ENCODE measurements at places on chromosomes 1 and 21.
A peak's percentile ranks its signal among the peaks of the same experiment; 100 is the strongest.

DNA sequence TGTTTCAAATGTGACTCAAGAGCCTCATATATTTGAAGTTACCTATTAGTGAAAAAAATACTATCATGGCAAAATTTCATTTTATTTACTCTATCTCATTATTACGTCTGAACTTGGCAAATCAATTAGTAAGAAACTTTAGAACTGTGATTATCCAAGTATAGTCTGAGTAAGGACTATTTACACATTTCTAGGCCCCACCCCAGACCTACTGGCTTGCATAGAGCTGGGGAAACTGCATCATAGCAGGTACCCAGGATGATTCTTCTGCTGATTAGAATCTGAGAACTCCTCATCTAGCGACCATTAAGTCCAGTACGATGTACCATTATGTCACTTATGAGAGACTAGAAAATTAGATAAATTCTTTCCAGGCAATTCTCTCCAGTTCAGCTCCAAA is 20.1 kb downstream of the MCOLN3 start:
- DNase-seq = no peak

- no peak for DNase-seq
These were observed 81.6 kb upstream of the AK4 start for GRCh38 chr1:65066419-65066765.

GRCh38 chr21:23292292-23292691 is 2294.1 kb downstream of the NCAM2 start:
- DNase-seq = no peak

GRCh38 chr1:150521196-150521968 is 5.8 kb downstream of the FALEC start:
- no peak for DNase-seq

GRCh38 chr21:35988416-35989137 is 71.7 kb downstream of the SETD4 start:
- no peak for DNase-seq

GRCh38 chr1:93313026-93313425 is 32.7 kb upstream of the DR1 start:
- DNase-seq = no peak

- DNase-seq = no peak
These were observed 14.4 kb downstream of the PRR9 start for GRCh38 chr1:153231785-153232184.

- DNase-seq = no peak
These were observed at the start of gene FGR for GRCh38 chr1:27634985-27635367. Gene FGR, minus strand, starts transcription at chr1:27635185. Its CDS starts 11,269 bp downstream, at chr1:27623916.

GRCh38 chr1:9306006-9306405 is 13.3 kb downstream of the SPSB1 start:
- no peak for DNase-seq

GRCh38 chr1:172601046-172601630 is 57.8 kb upstream of the FASLG start:
- no peak for DNase-seq

GRCh38 chr1:30366911-30367310 is 356.5 kb downstream of the MATN1 start:
- no peak for DNase-seq

GRCh38 chr21:46351476-46352163 is 27.7 kb downstream of the PCNT start:
- no peak for DNase-seq

GRCh38 chr21:35026617-35027562 is 22.2 kb downstream of the RUNX1 start:
- DNase-seq = peak; percentile 44

- DNase-seq = no peak
These were observed 6.9 kb upstream of the NR1I3 start for GRCh38 chr1:161244888-161245287.

GRCh38 chr1:116345011-116345410 is 28.0 kb upstream of the ATP1A1 start:
- no peak for DNase-seq

GRCh38 chr1:174445817-174446216 is 1.9 kb upstream of the GPR52 start:
- no peak for DNase-seq

GRCh38 chr1:23393706-23394105 is 24.1 kb upstream of the ZNF436 start:
- no peak for DNase-seq

DNA sequence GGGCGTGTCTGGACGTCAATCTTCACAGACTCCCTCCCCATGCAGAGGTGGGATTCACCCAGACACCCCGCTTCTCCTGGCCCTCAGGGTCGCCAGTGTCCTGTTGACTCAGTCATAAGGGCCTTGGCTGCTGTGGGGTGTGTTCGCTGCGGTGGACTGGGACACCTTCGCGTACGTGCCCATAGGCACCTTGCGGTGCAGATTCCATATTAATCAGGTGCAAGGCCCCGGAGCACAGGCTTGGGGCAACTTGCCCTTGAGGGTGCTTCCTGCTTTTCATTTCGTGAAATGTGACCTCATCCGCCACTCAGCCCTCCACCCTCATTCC is 398 bp upstream of the SLC30A10 start:
- DNase-seq = no peak

DNA sequence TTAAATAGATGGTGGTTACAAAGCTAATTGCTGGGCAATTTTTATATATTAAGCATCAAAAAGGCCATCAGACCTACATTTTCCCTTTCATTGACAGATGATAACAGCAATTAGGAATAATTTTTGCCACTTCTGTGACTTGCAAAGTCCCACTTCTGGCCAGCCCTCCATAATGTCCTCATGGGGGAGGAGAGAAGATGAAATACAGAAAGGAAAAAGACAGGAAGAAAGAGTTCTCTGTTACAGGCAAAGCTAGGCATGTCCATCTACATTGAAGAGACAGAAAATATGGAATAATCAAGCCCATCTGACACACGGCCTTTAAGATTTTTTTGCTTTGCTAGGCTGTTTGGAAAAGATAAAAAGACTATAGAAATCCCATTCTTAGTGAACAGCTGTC is 108.0 kb downstream of the ENAH start:
- DNase-seq = no peak

GRCh38 chr1:62301726-62302390 is 17.4 kb downstream of the KANK4 start:
- DNase-seq = no peak

- DNase-seq = no peak
These were observed 78.6 kb downstream of the DUSP10 start for GRCh38 chr1:221663321-221663720.

GRCh38 chr21:42618707-42619102 is 34.7 kb upstream of the PDE9A start:
- DNase-seq = no peak

GRCh38 chr1:4301007-4301406 is 353.4 kb upstream of the AJAP1 start:
- no peak for DNase-seq

- DNase-seq = no peak
These were observed 9.0 kb downstream of the SOX13 start for GRCh38 chr1:204081791-204082513.

- no peak for DNase-seq
These were observed 371.8 kb downstream of the HHAT start for GRCh38 chr1:210700511-210700910.

GRCh38 chr1:172429331-172430127 is 9.0 kb downstream of the C1orf105 start:
- DNase-seq = no peak

GRCh38 chr1:178275049-178275448 is 181.1 kb downstream of the RASAL2 start:
- DNase-seq = no peak

DNA sequence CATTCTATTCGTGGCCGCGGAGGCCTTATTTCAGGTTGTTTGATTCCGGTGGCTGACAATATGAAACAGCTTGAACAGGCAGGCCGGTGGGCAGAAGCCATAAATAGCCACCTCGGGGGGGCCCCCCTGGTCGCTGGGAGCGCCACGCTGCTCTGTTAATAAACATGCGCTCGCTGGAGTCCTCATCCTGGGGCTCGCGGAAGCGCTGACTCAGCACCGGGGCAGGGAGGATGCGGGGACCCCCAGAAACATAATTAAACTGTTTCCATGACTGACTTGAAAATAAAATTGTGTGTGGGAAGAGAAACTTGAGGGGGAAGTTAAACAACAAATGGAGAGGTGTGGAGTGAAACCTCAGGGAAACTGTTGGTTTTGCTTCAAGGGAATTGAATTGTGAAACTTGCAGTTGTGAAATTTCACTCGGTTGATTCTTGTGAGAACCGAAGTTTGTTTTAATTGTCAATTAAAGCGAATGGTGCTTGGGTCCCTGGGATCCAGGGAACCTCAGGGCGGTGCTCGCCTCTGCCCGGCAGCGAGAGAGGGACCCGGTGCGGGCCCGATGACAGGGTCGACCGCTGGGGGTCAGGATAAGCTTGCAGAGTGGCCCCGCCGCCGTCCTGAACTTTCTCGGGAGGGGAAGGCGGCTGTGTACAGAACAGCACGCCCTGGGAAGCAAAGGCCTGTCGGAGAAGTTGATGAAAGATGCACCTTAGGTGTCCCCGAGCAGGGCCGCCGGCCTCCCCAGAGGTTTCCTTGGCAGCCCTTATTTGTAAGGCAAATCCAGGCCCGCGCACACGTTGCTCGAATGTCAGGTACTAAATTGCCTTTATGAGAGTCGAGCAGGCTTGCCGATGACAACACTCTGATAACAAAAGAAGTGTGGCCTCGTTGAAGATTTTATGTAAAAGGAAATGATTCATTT is 176.9 kb upstream of the LMO4 start:
- peak; percentile 32 for DNase-seq

DNA sequence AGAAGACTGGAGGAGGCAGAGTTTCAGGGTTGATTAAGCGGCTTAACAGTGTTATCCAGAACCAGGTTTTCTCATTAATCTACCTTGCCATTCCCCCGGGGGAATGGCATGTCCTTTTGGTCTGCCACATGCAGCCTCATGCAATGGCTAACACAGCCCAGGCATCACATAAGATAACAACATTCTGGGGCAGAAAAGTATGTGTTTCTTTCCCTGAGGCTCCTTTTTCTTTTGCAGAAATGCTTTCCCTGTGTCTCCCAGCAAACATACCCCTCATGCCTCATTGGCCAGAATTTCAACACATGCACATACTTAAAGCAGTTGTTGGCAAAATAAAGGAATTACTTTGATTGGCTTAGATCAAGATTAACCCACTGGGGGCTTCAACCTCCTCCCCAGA is 98.6 kb downstream of the OMA1 start:
- DNase-seq = no peak

DNA sequence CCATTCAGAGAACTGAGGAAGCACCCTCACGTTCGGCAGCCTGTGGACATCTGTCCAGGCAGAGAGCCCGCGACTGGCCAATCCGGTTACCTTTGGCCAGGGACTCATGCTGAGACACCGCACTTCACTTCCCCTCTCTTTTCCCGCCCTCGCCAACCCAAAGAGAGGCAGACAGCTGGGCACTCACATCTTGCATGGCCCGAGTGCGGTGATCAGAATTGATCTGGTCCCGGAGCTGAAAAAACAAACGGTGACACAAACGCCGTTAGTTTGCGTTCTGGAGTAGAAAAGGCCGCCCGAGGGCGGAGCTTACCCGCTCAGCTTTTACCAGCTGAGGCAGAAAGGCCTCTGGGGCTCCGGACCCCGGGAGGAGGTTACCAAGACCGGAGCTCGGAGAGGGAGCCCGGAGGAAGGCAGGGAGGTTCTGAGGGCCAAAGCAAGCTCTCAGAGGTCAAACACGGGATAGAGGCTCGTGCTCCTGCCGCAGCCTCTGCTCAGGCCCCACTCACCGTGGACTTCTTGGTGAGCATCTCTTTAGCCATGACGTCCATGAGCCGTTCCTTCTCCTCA is 376 bp downstream of the SF3A3 start:
- no peak for DNase-seq

DNA sequence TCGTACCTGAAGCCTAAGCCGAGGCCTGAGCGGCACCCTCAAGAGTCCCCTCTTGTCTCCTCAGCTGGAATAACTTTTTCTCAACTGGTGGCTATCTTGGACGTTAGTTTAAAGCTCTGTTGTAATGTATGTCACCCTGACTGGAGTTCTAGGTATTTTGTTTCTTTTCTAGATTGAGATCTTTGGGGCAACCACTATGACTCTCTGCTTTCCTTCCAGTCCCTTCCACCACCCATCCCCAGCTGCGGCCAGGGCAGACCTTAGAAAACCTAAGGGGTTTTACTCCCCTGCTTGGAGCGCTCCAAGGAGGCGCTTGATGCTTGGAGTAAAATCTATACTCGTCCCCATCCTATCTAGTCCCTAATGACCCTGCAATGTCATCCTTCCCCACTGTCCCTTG is 74.6 kb upstream of the MRPS6 start:
- DNase-seq = no peak

DNA sequence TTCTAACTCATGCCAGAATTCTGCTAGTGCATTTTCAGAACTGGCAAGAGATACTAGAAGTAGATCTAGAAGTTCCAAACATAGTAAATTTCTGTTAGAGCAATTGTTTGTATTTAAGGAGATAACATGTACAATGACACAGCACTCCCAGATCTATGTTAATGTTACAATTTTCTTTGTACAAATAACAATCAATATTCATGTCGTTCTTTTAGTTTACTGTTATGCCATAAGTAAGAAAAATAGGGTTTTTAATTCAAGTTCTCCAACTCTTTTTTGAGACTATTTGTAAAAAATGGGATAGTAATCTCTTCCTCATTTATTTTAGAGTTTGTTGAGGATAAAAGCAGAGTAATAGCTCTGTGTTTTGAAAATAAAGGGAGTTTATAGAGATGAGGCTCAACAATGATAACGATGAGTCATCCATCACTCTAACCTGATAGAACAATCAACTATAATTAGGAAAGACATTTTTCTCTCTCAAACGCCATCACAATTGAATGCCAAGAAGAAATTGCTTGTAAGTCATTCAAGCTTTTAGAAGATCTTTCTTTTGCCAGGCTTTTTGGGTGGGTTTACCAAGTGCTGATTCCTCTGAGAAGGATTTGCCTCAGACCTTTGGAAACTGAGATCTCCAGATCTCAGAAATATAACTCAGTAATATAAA is 638 bp downstream of the CD84 start:
- no peak for DNase-seq

GRCh38 chr1:11913291-11913690 is 12.9 kb downstream of the KIAA2013 start:
- no peak for DNase-seq

DNA sequence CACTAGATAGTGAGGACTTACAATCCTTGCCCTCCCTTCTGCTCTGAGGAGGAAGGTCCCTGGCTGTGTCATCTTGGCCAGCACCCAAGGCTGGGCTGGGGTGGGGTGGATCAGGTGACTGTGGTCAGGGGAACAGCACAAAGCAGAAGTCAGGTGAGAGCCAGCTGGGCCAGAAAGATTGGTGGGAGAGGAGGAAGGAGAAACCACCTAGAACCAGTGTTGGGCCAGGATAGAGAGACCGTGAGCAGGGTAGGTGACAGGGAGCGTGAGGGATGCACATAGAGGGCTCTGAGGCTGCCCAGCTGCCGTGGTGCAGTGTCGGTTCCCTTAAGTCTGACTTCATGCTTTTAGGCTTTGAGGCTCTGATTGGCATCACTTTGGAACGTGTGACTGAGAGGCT is 22.7 kb downstream of the NCF2 start:
- DNase-seq = no peak

- no peak for DNase-seq
These were observed 2.7 kb downstream of the AKR7A2 start for GRCh38 chr1:19309123-19309813.

DNA sequence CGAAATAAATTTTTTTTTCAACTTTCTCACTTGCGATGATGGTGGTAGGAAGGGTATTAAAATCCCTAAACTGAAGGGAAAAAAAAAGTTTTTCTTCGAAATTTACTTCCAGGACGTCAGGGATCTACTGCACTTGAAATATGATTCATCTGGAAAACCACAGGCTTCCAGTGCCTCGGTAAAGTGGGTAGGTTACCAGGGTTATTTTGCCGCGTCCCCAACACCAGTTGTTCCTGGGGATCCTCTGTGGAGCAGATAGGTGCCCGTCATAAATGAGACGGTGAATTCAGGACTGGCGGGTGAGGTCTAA is 773 bp downstream of the RABIF start:
- no peak for DNase-seq
